ENCODE measurements at places on chromosomes 16 and 17.

DNA sequence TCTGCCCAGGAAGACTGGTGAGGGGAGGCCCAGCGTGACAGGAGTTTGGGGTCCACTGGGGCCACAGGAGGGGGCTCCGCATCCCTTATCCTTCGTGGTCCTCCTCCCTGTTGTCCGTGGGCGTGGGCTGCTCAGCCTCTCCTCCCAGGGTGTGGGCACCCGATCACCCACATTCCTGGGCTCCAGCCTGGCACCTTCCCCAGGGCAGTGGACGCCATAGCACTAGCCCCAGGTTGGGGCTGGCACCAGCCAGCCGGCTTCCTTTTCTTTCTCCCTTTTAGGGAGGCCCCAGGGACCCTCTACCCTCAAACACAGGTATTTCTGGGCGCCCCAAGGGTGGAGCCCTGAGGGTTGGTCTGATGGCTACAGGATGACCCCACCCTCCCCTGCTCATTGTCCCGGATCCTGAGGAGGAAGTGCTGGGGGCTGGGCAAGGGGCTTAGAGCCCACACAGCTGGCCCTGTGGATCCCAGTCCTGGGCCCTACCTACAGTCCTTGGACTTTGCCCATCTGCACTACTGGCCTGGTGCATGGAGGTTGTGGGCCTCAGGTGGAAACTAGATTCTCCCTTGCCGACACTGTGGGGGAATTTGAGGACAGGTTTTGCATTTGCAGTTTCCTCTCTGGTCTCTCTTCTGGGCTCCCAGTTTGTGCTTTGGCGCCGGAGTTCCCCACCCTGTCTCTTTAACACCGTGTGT is 1.1 kb downstream of the KIF1C start:
- DNase-seq, result no peak

DNA sequence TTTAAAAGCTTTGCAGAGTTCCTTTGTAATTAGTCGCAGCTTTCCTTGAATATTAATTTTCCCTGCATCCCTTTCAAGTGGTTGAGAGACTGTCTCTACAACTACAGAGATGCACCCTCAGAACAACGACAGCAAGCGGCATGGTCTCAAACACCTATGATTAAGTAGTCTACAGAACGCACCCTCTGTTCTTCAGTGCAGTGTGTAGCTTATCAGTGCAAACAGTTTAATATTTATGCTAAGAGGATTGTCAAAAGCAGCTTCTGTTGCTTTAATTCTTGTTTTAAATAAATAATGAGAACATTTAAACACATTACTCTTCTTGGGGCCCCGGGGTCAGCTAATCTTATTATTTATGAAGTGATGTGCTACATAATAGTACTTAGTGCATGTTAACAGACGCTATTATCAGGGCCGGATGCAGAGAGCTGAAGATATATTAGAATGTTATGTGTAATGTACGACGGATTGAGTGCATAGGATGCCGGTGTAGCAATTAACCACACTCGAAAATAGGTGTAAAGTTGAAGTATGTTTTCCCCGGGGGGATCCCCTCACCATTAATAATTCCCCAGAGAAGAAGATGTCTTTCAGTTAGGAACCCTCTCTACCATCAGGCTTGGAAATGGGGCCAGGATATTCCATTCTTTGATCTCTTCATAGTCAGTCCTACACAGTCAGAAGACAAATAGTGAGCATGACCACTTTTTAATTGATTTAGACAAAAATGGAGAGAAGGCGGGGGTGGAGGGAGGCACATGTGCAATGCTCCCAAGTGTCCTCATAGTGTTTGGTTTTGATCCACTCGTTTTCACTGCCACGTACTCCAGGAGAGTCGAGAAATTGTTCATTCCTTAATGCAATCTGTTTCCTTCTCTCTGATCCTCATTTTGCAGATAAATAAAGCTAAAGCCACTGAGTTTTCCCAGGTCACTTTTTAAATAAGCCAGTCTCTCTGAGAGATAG is 176.3 kb downstream of the IRX3 start:
- DNase-seq, result no peak

DNA sequence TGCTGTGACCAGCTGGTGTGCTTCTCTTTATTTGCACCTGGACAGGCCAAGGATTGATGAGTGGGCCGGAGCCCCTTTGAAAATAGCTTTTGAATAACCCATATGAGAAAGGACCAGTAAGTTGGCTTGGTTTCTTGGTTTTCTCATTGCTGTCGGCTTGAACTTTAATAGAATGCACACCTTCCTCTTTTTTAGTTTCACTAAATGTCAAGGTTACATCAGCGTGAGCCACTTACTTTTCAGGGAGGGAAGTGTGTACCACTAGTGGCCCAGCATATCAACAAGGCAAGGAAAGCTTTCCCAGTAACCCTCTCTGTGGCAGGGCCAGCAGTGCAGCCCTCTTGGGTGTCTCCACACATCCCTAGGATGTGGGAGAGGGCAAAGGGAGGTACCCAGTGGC is 433.3 kb downstream of the CA10 start:
- no peak for DNase-seq

DNA sequence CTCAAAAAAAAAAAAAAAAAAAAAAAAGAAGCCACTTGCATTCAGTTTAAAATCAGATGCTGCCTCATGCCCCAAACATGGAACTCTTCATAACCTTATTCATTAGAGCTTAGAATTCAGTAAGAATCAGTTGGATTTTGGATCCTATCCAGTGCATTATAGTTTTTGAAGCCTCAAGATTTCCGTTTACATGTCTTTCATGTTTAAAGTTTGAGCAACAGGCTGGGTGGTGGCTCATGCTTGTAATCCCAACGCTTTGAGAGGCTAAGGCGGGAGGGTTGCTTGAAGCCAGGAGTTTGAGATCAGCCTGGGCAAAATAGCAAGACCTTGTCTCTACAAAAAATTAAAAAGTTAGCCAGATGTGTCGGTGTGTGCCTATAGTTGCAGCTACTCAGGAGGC is 55.0 kb downstream of the SNTB2 start:
- no peak for DNase-seq

- DNase-seq, result no peak
Observed at GRCh38 chr16:84047206-84047605, 4.6 kb upstream of the SLC38A8 start.

- DNase-seq, result no peak
Observed at GRCh38 chr17:27771586-27771985, 28.7 kb downstream of the NOS2 start.

DNA sequence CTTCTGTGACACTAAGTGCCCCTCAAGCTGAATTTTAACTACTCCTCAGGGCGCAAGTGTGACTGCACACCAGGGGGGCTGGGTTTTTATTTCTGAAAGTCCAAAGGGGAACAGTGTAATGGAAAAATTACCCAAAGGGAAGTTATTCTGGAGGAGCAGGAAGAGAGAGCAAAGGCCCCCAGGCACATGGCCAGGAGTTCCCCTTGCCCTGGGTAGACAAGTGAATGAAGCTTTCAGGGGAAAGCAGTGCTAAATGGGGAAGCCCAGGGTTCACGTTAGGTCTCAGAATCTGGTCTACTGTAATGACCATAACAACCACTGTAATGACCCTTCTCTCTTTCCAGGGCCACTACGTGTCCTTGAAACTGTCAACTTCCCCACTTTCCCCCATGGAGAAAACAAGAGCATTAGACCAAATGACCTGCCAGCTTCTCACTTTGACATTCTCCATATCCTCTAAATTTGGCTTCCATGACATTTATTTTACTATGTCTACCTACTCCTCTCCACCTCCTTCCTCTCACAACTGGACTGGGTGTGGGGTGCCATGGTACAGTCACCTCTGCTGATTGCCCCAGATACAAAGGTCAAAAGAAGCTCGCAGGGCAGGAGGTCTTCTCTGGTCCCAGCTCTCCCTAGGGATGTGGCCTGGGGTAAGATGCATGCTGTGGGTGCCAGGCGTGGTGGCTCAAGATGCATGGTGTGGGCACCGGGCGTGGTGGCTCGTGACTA is 34.1 kb upstream of the MMP2 start:
- DNase-seq, result no peak

DNA sequence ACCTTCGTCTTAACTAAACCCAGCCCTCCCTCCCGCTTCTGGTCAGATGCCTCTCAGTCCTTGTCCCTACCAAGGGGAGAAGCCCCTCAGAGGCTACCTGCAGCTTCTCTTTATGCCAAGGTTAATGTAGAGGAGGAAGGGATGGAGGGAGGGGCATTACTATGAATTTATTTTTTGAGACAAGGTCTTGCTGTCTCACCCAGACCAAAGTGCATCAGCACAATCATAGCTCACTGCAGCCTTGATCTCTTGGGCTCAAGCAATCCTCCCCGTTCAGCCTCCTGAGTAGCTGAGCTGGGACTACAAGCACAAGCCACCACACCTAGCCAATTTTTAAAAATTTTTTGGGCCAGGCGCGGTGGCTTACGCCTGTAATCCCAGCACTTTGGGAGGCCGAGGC is 15.3 kb downstream of the EPOP start:
- no peak for DNase-seq

Data from 8988T (cell line).